ENCODE measurements at places on chromosomes 2 and 18.

DNA sequence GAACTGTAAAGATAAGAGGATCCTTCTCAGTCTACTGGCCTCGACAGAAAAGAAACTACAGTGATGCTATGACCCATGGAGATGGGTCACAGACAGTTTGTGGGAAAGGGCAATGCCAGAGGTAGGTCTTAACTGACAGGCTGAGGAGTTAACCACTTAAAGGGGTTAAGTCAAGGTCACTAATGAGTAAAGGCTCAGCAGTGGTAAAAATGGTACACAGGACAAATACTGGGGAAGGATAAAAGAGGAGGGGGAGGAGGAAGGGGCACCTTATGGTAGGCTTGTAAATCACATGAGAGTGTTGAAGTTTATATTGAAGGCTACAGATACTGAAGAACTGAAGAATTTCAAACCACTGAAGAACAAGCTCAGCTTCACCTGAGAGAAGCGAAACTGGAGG lies 9.9 kb downstream of the IER3IP1 start:
- no peak for DNase-seq

DNA sequence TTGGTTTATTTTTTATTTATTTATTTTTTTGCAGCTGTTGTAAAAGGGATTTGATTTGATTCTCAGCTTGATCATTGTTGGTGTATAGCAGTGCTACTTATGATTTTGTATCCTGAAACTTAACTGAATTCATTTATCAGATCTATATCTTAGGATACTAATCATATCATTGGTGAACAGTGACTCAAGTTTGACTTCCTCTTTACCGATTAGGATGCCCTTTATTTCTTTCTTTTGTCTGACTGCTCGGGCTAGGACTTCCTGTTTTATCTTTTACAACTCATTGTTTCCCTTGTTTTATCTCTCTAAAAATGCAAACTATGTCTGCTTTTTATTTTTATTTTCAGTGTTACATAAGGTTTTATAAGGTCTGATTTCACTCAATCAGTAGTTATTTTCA lies 23.6 kb downstream of the SP100 start:
- DNase-seq, result no peak

DNA sequence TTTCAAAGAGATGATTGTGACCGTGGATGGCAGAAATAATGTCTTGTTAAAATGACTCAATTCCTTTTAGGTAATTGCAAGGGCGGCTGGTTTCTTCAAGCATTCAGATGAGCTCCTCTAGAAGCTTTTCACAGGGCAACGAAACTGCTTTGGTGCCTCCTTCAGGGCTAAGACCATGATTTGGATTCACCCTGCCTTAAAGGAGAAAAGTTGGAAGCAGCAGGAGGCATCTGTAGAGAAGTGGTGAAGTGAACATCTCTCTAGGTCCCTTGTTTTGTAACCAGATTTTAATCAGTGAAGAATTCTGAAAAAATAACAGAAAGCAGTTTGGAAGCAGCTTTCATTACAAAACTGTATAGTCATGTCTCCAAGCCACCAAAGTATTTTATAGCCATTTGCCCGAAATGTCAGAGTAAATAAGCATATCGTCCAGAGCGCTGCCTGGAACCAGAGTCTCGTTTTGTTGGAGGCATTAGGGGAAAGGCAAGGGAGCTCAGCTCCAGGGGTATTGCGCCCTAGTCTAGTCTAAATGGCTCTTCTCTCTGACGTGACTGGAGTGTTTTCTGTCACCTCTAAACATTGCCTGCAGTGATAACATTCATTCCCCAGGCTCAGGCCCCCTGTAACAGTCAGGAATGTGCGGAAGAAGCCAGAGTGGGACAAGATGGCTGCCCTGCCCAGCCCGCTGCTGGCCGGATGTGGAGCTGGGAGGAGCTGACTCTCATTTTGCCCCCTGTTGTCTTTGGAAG lies 57.8 kb upstream of the ITGB6 start:
- no peak for DNase-seq

DNA sequence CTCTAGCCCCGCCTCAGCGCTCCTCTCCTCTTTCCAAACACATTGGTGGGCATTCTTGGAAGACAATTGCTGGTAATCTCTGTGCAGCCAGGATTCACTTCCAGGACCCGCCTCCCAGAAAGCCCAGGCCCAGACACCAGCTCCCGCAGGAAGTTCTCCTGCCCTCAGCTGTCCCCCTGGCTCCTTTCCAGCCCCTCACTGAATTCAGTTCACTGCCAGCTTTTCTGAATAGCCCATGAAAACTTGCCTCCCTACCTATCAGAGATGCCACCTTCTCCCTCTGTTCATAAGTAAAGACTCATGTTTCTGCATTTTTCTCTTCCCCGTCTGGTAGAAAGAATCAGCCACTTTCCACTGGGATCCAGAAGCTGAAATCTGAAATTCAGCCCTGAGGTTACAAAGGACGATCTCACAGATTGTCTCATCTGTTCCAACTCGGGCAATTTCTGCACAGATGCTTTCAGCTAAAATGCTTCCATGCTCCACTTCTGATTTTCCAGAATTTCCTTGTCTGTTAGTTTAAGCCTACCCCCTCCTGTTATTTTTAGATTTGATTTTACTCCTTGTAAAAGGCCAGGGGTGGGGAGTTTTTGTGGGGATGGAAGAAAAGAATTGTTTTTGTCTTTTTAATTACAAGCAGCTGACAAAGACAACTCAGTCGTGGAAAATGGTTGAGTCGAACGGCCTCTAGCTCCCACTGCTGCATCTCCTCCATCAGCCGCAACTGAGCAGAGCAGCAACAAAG lies 98.1 kb downstream of the SP3 start:
- DNase-seq, result no peak

DNA sequence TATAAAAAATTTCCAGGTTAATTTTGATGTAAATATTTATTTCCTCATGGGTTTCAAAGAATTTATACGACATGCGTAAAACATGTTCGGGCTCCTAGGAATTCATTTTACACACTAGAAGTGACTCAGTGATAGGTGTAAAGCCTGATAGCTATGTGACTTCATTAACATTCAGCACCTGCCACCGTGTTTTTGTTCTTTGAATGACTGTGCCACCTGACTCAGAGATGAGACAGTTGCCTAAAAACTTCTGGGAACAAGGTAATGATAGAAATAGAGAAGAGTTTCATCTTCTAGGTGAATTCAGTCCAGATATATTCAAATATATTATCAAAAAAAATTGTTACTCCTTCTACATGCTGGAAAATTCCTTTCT lies 10.0 kb downstream of the IL1R2 start:
- DNase-seq, result no peak

Measured in GOT3 (cell line).